ENCODE measurements at places on chromosomes 5 and 9.

- DNase-seq = peak; percentile 76
These were observed 30.4 kb downstream of the DUSP1 start for GRCh38 chr5:172740428-172741205.

DNA sequence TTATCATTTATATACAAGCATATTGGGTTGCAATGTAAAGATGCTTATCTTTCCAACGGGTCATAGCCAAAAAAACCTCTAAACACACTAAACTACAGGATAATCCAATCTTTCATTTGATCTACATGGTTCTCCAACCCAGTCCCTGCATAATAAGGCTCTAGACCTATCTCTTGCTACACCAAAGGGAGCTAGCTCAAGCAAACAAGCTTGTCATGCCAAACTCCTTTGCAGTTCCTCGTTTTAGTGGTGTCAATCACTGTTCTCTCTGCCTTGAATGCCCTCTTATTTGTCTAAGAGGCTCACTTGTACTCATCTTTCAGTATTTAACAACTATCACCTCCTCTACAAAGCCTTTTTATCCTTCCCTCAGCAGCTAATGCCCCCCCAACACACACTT lies 5.6 kb downstream of the HOMER1 start:
- DNase-seq = no peak

DNA sequence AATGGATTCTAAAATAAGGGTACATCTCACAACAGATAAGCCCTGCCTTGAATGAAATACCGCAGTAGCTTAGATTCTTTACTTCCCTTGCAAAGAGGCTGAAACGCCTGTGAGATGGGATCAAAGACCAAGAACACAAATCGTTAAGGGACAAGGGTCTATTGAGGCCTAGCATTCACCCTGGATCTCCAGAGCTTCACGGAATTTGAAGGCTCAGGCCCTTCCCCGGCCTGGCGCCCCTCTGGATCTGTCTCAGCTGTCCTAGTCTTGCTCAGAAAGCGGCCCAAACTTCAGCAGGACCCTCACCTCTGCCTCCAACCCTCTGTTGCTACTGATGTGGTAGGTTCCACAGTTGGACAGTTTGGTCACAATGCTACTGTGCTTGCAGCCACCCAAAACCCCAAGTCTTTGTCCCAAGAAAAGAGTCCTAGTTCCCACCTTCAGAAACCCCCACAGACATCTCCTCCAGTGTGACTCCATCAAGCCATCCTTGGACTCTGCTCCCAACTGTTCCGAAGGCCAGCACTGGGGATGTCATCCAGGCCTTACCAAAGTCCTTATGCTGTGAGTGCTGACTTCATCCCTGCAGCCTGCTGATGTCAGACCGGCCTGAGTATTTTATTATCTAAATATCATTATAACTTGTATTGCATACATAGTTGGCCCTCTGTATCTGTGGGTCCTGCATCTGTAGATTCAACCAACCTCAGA lies 9.4 kb downstream of the CORO2A start:
- DNase-seq = no peak

GRCh38 chr9:95953986-95954385 lies 78.5 kb downstream of the ERCC6L2 start:
- DNase-seq = peak; percentile 20

DNA sequence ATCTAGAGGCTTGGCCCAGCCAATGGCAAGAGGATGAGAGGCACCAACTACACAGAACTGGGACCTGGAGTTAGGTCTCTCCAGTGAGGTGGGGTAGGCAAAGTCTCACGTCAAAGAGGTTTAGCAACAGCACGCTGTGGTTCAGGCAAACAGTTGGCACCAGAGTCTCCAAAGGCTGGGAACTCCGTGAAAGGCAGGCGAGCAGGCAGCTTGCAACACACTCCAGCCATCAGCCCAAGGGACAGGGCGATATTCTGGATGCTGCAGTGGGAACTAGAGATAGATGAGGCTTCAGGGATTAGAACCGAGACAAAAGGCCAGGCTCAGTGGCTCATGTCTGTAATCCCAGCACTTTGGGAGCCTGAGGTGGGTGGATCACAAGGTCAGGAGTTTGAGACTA lies 129.1 kb downstream of the PDZD2 start:
- no peak for DNase-seq

GRCh38 chr9:129673602-129674001 lies 8.2 kb downstream of the PRRX2 start:
- no peak for DNase-seq

GRCh38 chr5:95962475-95962773 lies 773 bp upstream of the ELL2 start:
- no peak for DNase-seq

DNA sequence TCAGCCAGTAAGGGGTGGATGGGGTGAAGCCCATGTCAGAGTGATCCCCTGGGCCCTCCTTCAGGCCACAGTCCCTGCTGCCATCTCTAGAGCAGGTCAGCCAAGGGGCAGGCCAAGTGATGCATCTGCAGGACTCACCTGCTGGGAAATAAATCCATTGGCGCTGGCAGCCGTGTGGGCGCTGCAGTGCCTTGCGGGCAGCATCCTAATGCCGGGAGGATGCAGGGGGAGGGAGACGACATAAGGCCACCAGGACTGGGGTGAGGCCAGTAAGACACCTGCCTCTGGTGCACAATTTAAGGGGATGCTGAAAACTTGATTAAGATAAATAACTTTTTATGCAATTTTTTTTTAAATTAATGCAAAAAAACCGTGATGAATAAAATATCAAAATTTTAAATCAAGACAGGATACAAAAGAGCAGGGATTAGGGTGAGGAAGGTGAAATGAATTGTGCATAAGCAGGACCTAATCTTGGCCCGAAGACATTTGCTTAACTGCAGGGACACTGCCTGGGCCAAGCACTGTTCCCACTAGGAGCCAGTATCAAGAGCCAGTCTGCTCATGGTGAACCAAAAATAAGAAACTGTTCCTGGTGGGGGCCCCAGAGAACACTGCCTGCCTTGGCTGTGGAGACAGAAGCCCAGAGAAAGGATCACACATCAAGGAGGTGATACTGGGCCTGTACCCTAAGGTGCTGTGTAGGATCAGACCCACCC lies 67.5 kb upstream of the CPLX2 start:
- DNase-seq = no peak

DNA sequence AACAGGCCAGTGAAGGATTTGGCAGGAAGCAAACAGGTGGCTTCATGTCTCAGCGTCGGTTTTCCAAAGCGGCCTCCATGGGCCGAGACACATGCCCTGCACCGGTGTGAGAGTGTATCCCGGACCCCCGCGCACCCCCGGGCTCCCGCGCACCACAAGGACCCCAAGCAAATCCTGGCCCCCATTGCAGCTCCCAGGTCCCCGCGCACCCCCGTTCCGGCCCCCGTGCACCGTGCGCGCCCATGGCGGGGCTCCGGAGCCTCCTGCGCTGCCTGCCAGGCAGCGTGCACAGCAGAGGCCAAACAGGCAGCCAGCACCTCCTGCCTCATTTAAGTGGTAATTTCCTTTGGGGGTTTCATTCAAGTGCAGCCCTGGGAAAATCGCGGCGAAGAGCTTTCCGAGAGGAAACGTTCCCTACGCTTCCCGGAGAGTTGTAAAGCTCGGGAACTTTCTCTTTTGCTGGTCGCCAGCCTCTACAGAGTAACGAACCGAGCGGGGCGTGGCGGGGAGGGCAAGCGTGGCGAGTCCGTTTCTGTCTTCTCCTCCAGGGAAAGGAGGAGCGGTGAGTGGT lies 145.5 kb upstream of the SLC24A2 start:
- DNase-seq = peak; percentile 13

- DNase-seq = no peak
These were observed at the start of gene CDH12 for GRCh38 chr5:22852807-22853660. Gene CDH12, minus strand, starts transcription at chr5:22853344.

DNA sequence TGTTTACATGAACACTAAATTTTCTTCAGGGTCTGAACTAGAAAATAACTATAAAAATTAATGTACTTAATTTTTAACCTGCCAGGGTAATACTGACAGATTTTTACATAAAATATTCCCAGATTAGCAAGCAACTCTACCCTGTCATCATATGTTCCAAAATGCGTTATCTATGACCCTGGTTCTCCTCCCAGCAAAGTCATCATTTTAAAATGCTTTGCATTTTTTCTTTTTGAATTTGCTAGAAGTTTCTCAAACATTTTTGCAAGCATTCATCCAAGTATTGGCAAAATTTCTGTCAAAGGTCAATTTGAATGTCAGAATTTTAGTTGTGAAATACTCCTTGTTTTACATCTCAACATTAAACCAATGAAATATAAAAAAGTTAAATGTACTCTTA lies 144.5 kb upstream of the FTMT start:
- DNase-seq = no peak

- DNase-seq = peak; percentile 26
These were observed 498 bp downstream of the HAUS6 start for GRCh38 chr9:19102181-19102630.

- DNase-seq = peak; percentile 14
These were observed 79.7 kb upstream of the SPDL1 start for GRCh38 chr5:169503886-169504285.

DNA sequence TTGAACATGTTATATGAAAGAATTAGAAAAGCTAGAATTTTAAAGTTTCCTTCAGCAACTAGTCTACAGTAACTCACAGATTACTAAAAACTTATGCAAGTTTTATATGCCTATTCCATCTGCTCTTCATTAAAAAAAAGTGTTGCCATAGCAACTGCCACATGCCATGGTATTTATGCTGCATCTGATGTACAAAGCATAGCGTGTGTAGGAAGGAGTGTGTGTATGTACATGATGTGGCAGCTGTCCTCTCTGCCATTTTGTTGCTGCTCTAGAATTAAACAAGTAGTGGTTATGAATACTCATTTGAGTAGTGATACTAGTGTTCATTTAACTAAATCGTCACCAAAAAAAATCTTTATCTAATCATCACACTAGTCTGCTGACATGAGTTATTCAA lies 593.5 kb downstream of the CETN3 start:
- DNase-seq = no peak

- no peak for DNase-seq
These were observed 14.2 kb upstream of the MXD3 start for GRCh38 chr5:177325868-177326381.

DNA sequence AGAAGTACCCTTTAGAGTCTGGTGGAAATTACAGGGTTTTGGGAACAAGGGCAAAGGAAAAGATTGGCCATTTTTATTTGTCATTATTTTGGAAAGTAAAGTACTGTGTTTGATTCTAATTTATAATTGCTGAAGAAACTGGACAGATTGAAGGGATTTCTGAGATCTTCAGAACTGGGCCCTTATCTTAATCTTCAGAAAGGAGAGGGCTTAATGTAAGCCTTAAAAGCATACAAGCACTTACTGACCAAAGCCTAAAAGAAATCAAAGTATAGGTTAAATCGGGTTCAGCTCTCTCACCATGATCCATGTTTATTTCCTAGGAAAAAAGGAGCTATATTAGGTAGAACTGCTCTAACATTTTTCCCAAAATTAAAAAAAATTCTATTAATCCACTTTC lies 35.6 kb downstream of the ERAP1 start:
- DNase-seq = no peak

GRCh38 chr9:93166699-93167098 lies 17.2 kb upstream of the WNK2 start:
- DNase-seq = no peak

GRCh38 chr5:160970605-160971191 lies 118.7 kb upstream of the ATP10B start:
- no peak for DNase-seq

DNA sequence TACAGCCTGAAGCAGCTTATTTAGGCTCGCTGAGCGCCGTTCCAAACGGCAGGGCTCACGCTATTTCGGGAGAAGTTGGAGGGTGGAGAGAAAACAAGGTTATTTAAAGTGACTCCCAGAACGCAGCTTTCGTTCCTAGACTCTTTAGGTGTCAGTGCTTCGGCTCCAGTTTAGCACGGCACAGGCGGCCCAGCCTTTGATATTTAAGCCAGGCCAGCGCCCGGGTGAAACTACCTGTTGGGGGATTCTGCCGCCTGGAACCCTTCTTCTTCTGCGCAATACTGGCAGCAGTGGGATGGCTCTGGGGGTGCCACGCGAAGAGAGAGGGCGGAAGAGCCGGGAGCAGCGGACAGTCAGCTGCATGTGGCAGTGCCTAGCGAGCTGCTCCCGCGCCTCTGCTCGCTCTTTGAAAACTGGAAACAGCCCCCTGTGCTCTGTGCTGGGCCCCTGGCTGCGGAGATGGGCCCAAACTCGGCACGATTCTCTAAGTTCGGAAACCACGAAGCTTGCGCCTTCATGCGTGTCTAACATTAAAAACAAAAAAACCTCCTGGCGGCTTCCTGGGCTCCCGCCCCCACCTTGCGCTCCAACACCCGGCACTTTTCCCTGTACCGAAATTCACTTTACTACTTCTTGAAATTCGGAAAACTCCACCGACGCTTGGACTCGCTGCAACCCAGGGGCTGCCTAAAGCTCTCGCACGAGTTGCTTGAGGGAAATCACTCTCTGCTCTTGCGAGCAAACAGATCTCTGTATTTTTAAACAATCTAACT lies 34.6 kb upstream of the NFIB start:
- no peak for DNase-seq

GRCh38 chr9:84513473-84513872 lies 156.1 kb upstream of the NTRK2 start:
- no peak for DNase-seq

DNA sequence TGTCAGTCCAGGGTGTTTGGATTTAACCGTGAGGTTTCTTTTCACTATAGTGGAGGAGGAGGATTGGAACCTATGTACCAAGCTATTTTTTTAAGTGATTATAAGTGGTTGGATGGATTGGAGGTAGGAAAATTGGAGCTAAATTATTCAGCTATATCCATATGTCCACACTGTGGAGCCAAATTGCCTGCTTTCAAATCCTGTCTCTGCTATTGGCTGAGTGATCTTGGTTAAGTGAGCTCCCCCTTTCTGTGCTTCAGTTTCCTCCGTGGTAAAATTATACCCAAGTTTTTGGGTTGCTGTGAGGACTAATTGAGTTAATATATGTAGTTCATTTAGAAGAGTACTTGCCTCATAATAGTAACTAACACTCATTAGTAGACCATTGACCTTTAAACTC lies 2.5 kb downstream of the CENPP start:
- DNase-seq = peak; percentile 68

GRCh38 chr5:98231089-98231488 lies 542.4 kb upstream of the RGMB start:
- peak; percentile 0 for DNase-seq

DNA sequence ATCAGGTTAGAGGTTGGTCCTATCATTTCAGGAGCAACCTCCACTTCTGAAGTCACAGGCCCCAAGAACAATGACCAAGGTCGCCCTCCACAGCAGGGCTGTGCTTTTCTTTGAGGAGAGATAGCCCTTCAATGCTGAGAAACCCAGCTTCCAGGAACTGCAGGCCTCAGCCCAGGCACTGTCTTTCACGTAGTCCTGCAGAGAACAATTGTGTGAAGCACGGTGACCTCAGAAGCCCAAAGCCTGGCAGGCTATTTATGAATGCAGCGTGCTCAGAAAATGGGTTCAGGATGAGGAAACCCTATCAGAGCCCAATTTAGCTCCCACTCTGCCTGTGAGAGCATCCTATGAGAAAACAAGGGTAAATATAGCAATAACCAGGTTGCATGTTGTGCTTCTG lies 388.3 kb downstream of the PLK2 start:
- DNase-seq = no peak

All from common myeloid progenitor, CD34-positive (primary cell).